Uterus (tissue), 4 donors: ENCODE measurements at places on chromosomes 5 and 9. TPM values are rescaled to one million over a fixed set of nuclear protein-coding genes. Genes with fewer than 3 reads are reported as not detected.

The TOR4A gene
- 12.7 TPM for total RNA-seq

The BNC2 gene
- 93.2 TPM for total RNA-seq

The CDH9 gene
- total RNA-seq, result not detected

The SLC34A1 gene
- not detected for total RNA-seq

DNA sequence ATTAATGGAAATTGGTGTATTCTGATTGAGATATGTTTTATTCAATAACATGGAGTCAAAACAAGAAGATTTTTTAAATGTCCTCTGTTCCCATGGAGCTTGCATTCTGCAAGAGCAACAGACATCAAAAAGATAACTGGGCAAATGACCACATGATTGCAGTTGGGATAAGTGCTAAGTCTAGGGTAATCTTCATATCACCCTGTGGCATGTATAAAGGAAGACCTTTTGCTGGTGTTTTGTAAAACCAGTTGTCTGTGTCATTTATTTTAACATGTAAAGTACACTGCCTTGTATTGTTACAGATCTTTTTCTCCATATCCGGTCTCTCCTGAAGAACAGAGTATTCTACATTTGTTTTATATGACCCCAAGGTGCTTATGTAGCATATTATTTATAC is 44.0 kb downstream of the PTCD2 start:
- H3K27me3 ChIP-seq, result no peaks in the 10 kb centered on the region
- no peak overlapping the region for H3K4me3 ChIP-seq
- H3K36me3 ChIP-seq, result no peaks in the 10 kb centered on the region
- no peak overlapping the region for H3K27ac ChIP-seq
- peaks cover 6% of the 10 kb centered on the region for H3K4me1 ChIP-seq
- no peak for DNase-seq

DNA sequence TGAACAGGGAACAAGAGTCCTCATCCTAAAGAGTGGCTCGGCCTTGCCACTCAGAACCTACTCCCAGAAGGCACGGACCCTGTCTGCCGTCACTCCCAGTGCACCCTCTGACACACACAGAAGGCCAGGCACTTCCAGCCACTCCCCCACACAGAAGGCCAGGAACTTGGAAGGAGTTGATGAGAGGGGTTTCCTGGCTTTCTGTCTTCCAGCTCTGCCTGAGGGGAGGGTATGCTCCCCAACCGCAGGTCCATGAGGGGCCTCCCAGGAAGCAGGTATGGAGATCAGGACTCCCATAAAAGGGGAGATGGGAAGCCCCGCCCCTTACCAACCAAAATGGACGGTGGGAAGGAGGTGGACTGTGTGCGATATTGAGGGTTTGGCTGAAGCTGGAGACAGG is 247.6 kb upstream of the IRX4 start:
- no peak overlapping the region for H3K27ac ChIP-seq
- H3K4me3 ChIP-seq, result no peak overlapping the region
- no peaks in the 10 kb centered on the region for H3K4me1 ChIP-seq
- no peaks in the 10 kb centered on the region for H3K27me3 ChIP-seq
- H3K36me3 ChIP-seq, result no peaks in the 10 kb centered on the region
- DNase-seq, result no peak
